Posterior cingulate gyrus (tissue), 11 donors: ENCODE measurements at places on chromosomes 7 and 10.

DNA sequence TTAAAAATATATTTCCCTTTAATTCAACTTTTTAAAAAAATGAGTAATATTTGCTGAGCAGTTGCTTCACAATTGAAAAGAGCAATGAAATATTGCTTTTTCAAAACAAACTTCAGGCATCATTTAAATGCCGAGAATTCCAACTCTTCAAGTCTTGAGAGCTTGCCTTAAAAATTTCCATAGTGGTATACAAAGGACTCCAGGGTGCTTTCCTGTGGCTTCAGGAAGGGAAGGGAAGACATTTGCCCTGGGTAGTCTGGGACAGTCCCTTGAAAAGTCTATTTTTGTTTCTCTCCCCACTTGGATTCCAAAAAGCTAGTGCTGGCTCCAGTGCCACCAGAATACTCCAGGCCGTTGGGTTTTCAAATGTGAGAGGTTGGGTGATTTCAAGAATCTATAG, 71.7 kb downstream of the HYCC1 start:
- no peak for DNase-seq

- no peak for DNase-seq
Observed at GRCh38 chr10:113463777-113464176, 89.1 kb upstream of the HABP2 start.

DNA sequence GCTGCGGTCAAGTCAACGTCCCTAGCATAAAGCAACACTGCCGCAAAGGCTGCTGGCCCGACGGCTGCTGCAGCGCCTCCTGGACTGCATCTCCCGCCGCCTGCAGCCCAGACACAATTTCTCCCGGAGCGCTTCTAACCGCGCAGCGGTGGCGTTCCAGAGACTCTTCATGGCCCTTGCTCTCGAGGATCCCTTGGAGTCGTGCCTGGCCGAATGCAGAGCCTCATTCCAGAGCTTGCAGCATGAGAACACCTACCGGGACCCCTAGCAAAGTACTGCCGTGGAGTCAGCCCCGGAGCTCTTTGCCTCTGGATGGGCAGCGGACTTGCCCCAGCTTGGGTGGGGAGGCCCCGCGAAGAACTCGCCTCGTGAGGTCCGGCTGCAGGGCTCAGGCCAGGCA, 79.7 kb upstream of the ZNF32 start:
- DNase-seq, result no peak

GRCh38 chr7:132130497-132130896, 445.8 kb downstream of the PLXNA4 start:
- DNase-seq, result no peak

GRCh38 chr10:87694011-87694794, 34.5 kb downstream of the PAPSS2 start:
- DNase-seq, result no peak

GRCh38 chr7:128425850-128426249, 16.1 kb upstream of the IMPDH1 start:
- DNase-seq, result peak; percentile 77

GRCh38 chr7:40058636-40059035, 75.8 kb downstream of the MPLKIP start:
- no peak for DNase-seq

GRCh38 chr10:130364631-130365411, 228.6 kb downstream of the GLRX3 start:
- DNase-seq, result no peak

DNA sequence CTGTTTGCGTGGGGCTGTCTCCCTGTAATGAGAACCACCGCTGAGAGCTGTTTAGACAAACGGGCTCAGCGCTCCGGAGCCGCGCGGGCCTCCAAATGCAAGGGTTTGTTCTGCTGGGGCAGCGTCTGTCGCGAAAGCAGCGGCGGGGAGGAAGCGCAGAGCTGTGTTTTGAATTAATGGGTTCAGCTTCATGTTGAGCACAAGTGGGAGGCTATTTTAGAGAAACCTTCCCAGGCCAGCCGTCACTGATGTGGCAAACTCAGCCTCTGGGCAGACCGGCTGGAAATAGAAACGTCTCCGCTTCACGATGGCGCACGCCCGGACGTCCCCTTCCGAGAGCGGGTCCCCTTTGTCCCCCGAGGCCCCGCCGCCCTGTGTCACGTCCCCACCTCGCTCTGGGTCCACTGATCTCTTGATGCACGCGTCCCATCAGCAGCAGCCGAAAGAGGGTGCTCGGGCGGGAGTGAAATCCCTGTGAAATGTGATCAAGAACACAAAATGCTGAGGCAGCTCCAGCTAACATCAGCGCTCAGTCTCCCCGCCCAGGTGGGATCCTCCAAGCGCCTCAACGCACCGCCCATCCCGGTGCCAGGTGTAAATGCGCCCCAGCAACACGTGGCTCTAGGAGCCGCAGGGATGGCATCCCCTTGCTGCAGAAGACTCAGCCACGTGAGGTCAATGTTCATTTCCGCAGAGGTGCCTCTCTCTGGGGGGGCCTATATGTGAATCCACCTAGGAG, 44.9 kb downstream of the BAMBI start:
- peak; percentile 67 for DNase-seq

DNA sequence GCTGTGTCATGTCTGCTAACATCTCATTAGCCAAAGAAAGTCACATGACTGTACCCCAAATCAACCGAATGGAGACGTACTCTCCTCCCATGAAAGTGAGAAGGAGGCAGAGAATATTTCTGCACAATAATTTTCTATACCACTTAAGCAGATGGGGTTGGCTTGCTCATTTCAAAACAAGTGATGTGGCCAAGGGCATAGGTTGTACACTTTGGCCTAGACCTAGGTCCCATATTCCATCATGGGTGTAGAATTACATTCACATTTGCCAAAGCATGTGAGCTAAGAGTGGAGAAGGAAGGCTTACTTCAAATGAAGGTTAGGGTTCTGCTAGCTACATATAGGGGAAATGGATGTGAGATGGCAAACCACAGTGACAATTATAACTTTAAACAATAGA, 83.0 kb downstream of the ZNF365 start:
- DNase-seq, result no peak

DNA sequence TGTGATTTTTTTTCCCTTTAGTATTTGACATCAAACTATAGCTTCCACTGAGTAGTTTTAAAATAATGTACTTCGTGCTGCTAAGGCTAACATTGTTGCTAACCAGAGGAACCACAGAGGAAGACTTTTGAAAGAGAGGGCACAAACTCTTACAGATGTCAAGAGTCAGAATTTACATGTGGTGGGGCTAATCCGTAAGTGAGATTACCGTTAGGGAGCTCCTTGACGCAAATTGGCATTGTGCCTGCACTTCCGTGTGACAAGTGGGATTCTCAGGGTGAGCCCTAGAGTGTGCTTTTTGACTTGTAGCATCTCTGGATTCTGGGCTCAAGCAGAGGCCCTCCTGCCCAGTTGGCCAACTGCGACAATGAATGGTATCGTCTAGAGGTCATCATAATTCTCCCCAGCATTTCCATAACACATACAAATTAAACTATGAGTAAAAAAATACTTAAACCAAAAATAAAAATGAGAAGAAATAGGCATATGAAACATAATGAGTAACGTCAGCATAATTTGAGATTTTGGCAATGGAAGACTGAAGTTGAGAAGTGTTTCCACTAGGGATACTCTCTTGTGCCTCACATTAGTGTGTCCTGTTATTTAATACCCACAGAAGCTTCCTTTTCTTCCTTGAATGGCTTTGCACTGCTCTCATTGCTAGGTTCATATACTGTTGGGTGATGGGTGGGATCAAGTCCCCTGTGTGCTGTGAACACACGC, 164.0 kb downstream of the SDK1 start:
- no peak for DNase-seq

GRCh38 chr10:63703740-63704345, 182.6 kb downstream of the REEP3 start:
- DNase-seq, result no peak

- DNase-seq, result no peak
Observed at GRCh38 chr10:104307576-104308438, 30.5 kb downstream of the ITPRIP start.

DNA sequence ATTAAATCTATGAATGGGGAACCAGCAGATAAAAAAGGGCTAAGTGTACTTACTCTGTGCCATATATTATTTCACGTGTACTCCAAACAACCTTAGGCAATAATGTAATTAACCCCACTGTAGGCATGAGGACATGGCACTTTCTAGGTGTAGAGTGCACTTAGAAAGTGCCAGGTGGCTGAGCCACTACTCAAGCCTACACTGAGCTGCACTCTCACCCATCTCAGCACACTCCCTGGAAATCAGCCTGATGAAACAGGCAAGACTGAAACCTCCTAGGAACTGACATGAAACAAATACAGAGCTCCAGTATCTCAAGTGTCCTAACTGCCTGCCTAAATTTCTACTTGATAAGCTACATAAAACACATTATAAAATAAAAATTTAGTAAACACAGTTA, 147.4 kb downstream of the KMT2E start:
- no peak for DNase-seq

DNA sequence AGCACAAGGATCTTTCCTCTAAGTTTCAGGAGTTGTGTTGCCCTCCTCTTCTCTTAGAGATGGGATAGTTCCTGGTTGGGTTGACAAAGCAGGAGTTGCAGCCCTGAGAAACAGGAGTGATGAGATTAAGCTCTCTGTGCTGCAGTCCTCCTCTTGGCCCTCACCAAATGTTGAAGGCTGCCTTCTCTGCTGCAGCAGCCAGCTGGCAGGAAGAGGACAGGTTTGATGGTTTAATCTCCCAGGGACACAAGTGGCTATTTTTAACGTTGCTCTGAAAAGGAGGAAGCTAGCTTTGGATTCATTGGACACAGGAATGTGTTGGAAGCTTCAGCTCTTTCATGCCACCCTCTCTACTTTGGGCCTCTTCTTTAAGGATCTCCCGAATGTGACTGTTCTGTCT, 9.4 kb downstream of the STRIP2 start:
- DNase-seq, result no peak

- no peak for DNase-seq
Observed at GRCh38 chr10:103333934-103334520, 16.9 kb downstream of the PCGF6 start.

DNA sequence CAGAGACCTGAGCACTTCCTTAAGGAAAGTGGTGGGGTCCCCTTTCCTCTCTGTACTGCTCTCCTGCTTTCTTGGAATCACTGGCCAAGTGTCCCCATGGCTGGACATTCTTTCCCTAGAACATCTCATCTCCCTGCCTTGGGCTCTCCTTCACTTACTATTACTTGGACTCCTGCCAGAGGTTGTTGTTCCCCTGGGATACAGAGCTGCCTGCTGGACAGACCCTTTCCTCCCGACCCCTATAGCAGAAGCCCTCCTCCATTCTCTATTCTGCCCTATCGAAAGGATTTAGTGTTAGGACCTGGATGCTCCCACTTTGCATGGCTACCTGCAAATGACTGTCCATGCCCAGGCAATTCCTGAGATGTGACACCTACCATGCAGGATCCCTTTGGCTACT, 164.3 kb upstream of the PODXL start:
- no peak for DNase-seq

GRCh38 chr10:97412891-97413304, 11.8 kb upstream of the RRP12 start:
- DNase-seq, result no peak

DNA sequence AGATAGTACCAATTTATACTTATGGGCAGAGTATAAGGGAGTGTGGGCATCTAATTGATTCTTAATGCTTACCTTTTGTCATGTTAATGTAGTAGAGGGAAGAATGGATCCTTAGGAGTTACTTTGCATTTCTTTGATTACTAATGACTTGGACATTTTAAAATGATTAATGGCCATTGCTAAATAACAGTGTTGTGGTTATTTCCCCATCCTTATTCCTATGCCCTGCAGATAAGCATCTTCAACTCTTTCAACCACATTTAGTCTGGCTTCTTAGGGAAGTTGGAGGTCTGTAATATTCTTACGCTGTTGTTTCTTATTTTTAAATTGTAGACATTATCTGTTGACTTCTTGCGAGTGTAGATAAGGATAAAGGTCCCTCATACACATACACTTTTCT, 37.2 kb downstream of the KAT6B start:
- no peak for DNase-seq

- DNase-seq, result no peak
Observed at GRCh38 chr7:117427258-117427701, at the start of gene ASZ1. Gene ASZ1 (minus strand): TSS chr7:117427493. CDS start chr7:117427460, 33 bp downstream.

GRCh38 chr7:69873512-69873911, 275.2 kb downstream of the AUTS2 start:
- DNase-seq, result no peak

- no peak for DNase-seq
Observed at GRCh38 chr7:7989616-7990440, 21.2 kb downstream of the GLCCI1 start.

DNA sequence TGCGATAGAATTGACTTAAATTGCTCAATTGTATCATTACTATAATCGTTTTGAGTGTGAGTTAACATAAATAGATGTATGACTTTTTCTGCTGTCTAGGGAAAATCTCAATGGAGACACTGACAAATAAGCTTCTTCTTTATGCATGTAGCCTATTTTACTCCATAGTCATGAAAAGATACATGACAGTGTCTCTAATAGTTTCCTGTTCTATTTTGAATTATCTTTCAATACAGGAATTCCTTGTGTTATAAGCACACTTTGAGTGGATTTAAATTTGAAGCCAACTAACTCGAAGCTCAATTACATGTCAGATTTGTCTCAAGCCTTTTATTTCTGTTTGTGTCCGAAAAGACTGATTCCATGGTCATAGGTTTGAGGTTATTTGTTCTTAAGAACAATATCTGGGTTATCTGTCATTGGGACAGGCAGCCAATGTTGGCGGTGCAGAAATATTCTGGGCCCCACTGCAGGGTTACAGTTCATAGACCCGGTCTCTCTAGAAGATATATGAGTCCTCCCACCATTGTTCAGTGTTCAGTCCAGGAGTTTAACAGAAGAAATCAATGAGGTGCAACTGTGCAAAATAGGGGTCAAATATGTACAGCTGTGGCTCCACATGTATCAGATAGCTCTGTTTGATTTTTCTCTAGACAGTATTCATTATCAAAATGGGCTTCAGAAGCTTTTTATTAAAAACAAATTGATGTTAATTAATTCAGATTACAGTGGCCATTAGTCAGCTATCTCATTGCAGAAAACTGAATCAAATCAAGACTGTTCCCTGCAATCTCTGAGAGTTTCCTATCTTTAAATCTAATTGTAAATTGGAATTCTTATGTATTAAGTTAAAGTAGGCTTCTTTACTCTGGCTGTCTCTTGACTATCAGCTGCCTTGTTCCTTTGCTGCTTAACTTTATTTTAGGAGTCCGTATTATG, 1238.8 kb downstream of the NXPH1 start:
- DNase-seq, result no peak

DNA sequence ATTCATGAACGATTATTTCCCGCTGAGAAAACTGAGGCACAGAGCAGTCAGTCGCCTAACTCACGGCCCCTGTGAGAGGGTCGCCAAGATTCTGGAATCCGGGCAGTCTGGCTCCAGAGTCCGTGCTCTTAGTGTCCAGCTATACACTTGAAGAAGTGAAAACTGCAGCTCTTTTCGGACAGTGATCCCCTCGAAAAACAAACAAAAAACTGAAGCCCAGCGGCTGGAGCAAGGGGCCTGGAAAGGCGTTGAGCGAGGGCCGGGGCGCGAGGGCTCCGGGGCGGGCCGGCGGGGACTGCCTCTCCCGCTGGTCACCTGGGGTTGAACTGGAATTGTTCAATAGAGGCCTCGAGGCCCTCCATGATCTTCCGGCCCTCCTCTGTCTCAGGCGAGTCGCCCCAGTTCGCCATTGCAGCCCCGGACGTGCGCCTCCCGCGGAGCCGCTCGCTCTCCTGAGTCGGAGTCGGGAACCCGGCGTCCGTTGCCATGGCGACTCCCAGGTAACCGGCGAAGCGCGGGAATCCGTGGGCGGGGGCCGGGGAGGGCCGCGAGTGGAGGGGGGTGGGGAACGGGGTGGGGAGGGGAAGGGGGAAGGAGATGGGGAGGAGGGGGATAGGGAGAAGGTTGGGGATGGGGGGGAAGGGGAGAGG, 881 bp downstream of the C10orf67 start:
- DNase-seq, result peak; percentile 78
